Hepatic stellate cell (primary cell): ENCODE measurements at places on chromosomes 5 and 9.
A peak's percentile ranks its signal among the peaks of the same experiment; 100 is the strongest.

- no peak for DNase-seq
These were observed 600.7 kb upstream of the PTGER4 start for GRCh38 chr5:40078898-40079575.

DNA sequence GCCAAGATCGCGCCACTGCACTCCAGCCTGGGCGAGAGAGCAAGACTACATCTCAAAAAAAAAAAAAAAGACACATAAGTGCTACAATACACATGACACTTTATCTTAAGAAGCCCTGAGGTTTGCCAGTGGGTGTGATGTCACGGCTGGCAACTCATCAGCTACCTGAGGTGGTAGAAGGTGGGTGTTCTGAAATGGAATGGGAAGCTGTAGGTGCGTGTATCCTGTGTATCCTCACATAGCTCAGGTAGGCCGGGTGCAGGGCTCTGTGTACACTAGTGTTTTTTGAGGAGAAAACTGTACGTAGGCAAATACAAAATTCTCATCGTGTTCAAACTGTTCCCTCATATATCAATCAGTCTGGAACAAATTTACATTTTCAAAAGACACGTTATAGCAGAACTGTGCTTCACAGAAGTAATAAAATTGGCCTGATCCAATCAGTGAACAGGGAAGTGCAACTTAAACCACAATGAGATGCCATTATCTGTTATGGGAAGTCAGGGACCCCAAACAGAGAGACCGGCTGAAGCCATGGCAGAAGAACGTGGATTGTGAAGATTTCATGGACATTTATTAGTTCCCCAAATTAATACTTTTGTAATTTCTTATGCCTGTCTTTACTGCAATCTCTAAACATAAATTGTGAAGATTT, 10.4 kb downstream of the BICD2 start:
- DNase-seq: no peak

DNA sequence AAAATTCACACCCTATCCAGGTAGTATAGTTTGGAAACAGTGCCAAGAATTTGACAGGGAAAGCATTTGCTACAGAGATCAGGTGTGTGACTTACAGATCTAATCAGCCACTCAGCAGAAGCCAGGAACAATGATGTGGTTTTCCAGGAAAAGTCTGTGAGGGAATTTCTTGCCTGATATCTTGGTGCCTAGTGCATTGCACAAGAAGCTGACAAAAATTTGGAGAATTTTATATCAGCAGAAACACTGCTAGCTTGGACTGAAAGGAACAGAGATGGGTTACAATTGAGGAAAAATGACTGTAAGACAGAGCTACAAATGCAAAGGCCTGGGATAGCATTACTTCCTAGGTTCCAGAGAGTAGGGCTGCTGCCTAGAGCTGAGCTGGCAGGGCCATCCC, 658.1 kb upstream of the CHD1 start:
- no peak for DNase-seq

DNA sequence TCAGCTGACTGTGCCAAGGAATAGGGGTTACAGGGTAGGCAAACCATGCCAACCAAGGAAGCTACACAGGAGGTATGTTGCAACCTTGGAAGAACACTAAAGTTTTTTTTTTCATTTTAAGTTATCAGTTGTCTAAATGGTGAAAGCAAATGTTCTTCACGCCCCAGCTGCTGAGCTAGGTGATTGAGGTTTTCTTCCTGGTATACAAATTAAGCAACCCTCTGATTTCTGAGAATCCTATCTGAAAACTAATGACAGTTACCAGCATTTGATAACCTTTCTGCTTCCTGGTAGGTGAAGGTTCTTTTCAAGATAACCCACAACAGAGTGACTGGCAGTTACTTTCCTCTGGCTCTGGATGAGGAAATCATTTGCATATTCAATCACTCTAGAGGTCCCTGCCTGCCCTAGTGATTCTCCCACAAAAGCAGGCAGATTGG, 194.9 kb downstream of the ATP10B start:
- no peak for DNase-seq

DNA sequence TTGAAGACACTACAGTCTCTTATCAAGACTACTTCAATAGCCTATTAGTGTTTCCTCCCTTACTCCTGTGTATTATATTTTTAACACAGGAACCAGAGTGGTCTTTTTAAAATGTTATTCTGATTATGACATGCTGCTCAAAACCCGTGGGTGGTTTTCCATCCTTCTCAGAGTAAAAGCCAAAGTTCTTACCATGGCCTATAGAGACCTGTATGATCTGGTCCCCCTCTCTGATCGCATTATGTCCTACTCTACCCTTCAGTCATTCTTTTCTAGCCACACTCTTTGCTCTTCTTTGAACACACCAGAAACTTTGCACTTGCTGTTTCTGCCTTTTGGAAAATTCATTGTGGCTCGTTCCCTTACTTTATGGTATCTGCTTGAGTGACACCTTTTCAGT, 13.8 kb downstream of the RECK start:
- DNase-seq: no peak

- DNase-seq: no peak
These were observed 18.9 kb downstream of the MUSK start for GRCh38 chr9:110687497-110687896.

- DNase-seq: no peak
These were observed 34.9 kb downstream of the SLC28A3 start for GRCh38 chr9:84305497-84306131.

DNA sequence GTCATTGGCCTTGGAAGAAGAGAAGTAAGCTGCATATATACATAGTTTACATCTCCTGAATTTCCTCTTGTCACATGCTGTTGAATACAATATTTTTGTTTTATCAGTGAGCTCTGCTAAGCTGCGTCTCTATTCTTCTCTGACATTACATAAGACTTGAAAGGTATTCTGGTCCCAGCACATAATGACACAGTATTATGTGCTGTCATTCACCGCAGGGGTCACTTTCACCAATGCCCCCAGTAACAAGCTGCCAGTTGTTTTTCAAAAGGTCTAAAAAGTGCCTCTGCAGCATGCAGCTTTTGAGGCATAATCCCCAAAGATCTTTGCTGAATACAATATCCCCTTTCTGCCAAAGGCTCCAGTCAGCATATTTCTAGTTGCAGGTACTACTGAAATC, 349.0 kb upstream of the FAM174A start:
- DNase-seq: no peak

GRCh38 chr5:149521739-149522685, 29.2 kb downstream of the CSNK1A1 start:
- DNase-seq: no peak

DNA sequence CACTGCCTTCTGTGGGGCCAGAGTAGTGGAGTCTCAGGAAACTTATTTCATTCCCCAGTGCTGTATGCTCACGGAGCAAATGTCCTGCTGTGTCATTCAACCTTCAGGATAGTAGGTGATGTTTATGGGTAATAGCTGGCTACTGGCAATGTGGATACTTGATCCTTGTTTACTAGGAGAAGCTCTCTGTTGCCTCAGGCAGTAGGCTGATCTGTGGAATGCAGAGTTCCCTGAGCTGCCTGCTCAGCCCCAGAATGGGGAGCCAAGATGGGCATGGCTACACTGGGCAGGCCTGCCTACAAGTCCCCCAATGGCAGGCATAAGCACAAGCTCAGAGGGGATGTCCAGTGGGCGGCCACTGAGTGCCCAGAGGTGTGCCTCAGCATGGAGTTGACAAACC, 323.1 kb upstream of the KCNN2 start:
- no peak for DNase-seq

DNA sequence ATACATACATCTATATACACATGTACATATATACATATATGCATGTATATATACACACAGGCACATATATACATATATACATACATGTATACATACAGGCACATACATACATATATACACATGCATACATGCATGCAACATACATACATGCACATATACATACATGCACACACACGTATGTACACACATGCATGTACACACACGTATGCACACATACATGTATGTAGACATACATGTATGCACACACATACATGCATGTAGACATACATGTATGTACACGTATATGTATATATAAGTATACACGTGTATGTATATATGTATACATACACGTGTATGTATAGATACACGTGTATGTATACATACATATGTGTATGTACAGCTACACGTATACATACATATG, 617.0 kb downstream of the RAB3C start:
- DNase-seq: no peak

DNA sequence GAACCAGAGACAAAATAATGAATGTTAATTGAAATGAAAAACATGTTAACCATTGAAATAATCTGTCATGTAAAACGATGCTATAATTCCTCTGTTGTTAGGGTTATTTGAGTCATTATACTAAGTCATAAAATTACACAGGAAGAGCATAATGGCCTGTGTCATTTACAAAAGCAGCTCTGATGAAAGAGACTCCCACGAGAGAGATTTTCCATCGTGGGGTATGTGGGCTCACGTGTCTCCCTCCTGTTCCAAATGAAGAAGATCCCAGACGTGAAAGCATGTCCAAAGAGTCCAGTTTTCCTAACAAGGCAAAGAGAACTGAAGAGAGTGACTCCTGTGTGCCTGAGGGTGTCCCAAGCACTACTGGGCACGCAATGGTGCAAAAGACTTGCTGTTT, 379.8 kb downstream of the SPOCK1 start:
- DNase-seq: no peak

DNA sequence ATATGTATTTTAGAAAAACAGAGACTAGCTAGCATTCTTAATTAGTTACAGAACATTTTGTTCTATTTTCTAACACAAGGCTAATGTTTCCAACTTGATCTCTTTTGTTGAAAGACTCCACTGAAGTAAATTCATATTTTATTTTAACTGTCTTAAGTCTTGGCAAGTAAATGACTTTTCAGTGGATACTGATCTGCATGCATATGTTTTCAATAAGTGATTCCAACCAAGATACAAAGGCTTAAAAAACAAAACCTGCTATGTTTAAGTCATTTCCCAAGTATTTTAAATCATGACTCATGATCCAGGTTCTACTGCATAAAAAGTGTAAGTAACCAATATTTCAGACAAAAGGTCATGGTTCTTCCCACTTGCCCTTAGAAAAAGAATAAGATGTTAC, 5.7 kb downstream of the CDO1 start:
- DNase-seq: no peak

GRCh38 chr5:15808577-15808976, 308.6 kb downstream of the FBXL7 start:
- DNase-seq: no peak

GRCh38 chr5:150637245-150638052, 3.0 kb upstream of the SYNPO start:
- peak; percentile 94 for DNase-seq

DNA sequence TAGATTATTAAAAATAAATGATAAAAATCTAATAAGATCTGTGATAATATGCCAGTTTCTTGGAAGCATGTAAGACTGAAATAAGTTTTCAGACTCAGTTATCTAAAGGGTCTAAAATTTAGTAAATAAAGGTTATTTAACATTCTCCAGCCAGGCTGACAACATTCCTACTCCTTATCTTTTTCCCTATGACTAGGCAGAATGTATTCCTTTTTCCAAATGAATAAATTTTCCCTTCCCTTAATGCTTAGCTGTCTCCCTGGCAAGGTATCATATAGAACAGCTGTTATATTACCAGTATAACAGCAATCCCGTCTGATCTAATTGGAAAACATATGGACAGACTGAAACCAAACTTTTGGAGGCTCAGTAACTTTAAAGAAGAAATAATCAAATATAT, 13.0 kb downstream of the MEGF9 start:
- DNase-seq: no peak

- DNase-seq: peak; percentile 94
These were observed at the start of gene KLHL9 for GRCh38 chr9:21334701-21335632. TSS of gene KLHL9 (minus strand) at chr9:21335404. CDS start at chr9:21334859, 545 bp downstream.

DNA sequence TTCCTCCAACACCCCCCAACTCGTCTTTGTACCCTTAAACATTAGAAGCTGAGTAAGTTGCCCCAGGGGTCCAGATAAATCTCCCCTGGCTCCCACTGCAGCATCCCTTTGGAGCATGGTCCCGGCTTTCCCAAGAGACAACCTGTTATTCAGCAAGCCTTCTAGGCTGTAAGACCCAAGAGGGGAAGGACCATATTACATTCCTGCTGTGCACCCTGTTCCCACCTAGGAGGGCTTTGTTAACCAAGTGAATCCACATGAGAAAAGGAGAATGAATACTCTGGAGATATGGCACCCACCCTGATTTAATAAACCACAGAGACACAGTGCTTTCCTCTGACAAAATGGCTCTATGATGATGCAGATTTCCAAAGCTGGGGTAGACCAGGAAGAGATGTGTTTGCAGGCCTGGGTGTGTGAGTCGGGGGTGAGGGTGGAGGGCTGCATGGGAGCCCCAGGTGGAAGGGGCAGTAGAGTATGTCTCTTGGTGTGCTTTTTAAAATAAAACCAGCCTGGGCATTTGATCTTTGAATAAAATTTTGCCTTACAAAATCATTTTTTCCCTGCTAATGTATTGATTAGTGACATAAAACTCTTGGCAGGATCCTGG, 325.2 kb downstream of the DRD1 start:
- no peak for DNase-seq

- DNase-seq: no peak
These were observed 186.1 kb downstream of the C9orf152 start for GRCh38 chr9:110021891-110022290.

- DNase-seq: peak; percentile 88
These were observed 1.4 kb upstream of the SPAAR start for GRCh38 chr9:35907711-35908503.

GRCh38 chr9:116506685-116507084, 180.4 kb upstream of the TRIM32 start:
- no peak for DNase-seq

- no peak for DNase-seq
These were observed 3.3 kb downstream of the ANKRD33B start for GRCh38 chr5:10567121-10567591.

DNA sequence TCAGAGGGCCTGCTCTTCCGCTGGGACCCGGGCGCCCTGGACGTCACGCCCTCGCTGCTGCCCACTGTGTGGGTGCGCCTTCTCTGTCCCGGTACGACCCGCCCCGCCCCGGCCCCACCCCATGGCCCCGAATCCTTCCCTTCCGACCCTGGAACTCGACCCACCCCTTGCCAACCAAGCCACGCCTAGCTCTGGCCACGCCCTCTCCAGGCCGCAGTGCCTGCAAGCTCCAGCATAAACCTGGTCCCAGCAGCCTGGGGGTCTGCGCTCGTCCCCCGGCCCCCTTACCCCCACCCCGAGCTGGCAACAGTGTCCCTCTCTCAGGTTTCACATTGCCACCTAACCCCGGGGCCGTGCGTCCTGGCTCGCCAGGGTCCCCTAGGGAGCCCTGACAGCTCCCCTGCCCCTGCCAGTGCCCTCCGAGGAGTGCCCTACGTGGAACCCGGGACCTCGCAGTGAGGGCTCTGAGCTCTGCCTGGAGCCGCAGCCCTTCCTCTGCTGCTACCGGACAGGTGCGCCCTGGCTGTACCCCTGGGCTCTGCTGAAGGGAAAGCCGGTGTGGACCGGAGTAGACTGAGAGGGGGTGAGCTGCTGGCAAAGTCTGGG, 3.4 kb downstream of the ADGRD2 start:
- no peak for DNase-seq

GRCh38 chr9:87464110-87464991, 33.3 kb upstream of the DAPK1 start:
- DNase-seq: no peak

DNA sequence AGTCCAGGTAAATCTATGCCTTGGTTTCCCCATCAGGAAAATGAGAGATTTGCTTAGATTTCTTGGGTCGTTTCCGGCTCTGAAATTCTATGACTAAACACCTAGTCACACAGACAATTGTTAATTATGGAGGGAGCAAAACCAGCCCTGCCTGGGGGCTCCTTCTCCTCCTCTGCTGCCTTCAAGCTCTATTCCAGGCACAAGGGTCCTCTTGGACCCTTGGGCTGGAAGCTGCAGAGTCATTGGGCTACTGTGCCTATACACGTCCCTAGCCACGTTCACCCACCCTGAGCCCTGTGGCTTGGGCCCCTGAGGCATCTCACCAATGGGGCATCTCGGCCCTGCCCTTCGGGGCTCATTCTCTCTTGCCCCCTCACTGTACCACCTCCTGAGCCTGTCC, 73.8 kb upstream of the TBC1D2 start:
- no peak for DNase-seq
